Effector memory CD4-positive, alpha-beta T cell (primary cell): ENCODE measurements at places on chromosomes 6 and 20.

- no peak for DNase-seq
Observed at GRCh38 chr6:106534564-106534982, 94.7 kb downstream of the RTN4IP1 start.

DNA sequence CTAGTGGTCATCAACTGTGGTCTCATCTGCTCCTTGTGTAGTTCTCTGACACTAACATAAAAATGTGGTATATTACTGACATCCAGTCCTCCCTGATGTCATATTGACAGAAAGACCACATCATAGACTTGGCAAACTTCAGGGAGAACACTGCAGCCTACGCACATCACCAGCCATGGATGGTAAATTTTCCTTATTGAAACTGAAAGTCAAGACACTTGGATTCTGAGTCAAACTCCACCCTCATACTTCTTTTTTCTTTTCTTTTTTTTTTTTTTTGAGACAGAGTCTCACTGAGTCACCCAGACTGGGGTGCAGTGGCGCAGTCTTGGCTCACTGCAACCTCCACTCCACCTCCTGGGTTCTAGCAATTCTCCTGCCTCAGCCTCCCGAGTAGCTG, 25.4 kb downstream of the NDRG3 start:
- no peak for DNase-seq

GRCh38 chr6:56505512-56506260, 137.0 kb downstream of the DST start:
- no peak for DNase-seq

DNA sequence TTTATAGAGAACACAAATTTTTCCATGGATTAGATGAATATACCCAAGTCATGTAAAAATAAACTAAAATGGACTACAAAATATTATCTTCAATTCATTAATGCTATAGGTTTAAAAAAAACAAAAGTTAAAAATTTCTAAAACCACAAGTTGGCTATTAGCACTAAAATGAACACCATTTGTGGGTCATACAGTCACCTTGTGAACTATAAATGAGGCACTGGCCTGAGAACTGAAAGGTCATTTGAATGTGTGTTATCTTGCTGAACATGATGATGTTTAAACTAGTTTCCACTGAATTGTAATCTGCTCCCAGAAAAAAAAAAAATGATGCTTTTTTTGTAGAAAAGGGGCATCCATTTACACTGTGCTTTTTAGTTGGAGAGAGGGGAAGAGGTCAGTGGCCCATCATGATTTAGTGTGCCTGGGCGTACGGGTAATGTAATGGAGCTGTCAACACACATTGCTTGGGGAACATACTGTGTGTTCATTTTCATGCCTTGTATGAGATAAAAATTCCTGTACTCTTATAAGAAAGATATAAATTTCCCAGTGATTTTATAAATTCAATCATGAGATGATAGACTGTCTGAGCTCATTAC, 96.6 kb upstream of the FKBP1C start:
- DNase-seq, result no peak

GRCh38 chr6:106141441-106142237, 55.5 kb downstream of the PRDM1 start:
- no peak for DNase-seq

DNA sequence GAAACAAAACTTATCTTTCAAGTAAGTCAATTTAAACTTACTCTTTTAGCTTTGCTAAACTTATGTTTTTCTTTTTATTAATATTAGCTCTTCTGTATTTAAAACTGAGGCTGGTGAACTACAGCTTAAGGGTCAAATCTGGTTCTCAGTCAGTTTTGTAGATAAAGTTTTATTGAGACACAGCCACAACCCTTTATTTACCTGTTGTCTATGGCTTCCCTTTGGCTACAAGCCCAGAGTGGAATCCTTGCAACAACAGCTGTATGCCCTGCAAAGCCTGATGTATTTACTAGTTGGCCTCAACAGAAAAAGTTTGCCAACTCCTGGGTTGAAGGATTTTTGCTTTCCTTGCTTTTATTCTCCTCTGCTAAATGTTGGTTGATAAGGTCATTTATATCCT, 491.4 kb upstream of the RNF217 start:
- no peak for DNase-seq

- no peak for DNase-seq
Observed at GRCh38 chr6:80733641-80734040, 627.2 kb downstream of the BCKDHB start.

- no peak for DNase-seq
Observed at GRCh38 chr6:3912361-3913076, 63.3 kb downstream of the FAM50B start.

GRCh38 chr6:134549854-134550253, 231.9 kb upstream of the SGK1 start:
- no peak for DNase-seq

DNA sequence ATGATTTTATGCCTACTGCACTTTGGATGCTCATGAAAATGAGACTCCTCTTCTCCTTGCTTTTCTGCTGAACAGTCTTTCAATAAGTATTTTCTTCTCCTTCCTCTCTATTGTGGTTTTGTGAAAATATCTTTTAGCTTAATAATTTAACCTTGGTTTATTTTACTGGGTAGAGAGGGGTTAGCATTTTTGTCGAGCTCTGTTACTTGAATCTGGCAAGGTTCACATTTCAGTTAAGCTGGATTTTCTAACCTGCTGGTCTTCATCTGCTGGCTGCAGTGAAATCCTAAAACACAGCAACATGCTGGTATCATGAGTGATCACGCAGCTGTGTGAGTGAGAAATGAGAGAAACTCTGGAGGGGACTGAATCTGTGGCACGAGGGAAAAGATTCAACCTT, 222.7 kb upstream of the NOX3 start:
- no peak for DNase-seq

GRCh38 chr6:129393654-129394053, 316.3 kb downstream of the ARHGAP18 start:
- no peak for DNase-seq

DNA sequence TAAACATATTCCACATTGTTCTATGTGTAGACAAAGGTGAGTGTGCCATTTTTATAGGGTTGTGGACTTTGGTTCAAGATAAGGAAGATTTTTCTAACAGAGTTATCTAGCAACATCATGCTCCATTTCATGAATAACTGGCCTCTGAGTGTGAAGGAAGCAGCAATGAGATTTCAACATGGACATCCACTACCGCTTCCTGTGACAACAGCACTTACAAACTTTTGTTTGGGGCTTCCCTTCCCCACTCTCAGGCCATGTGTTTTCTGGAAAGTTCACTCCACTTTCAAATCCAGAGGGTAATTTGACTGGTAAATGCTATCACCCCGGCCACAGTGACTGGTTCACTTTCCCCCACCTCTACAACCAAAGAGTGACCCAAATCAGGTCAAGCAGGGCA, 38.1 kb upstream of the PROKR2 start:
- DNase-seq, result no peak

DNA sequence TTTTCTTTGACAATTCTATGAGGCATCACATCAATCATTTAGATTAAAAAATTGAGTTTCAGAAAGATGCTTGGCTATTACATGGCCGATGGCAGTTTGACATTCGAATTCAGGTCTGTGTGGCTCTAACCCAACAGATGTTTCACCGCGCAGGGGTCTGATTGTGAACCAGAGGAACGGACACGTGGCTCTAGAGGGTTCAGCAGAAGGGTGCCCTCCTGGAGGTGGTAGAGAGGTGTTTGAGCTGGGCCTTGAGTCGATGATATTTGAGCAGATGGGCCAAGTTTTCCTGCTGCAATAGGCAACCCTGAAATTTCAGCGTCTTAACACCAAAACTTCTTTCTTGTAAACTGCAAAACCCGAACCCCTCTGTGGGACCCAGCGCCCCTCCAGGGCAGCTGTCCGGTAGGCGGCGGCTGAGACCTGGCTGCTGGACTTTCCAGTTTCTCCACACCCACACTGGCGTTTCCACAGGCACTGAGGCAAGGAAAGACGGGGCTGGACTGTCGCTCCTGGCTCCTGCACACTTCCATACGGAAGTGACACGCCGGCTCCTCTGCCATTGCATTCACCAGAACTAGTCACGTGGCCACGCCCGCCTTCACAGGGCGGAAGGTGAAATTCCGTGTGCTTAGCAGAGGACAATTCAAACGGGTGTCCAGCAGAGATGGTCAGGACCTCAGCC, 11.3 kb upstream of the AFDN start:
- DNase-seq, result no peak

- no peak for DNase-seq
Observed at GRCh38 chr20:61731363-61732181, 334.1 kb downstream of the TAF4 start.

DNA sequence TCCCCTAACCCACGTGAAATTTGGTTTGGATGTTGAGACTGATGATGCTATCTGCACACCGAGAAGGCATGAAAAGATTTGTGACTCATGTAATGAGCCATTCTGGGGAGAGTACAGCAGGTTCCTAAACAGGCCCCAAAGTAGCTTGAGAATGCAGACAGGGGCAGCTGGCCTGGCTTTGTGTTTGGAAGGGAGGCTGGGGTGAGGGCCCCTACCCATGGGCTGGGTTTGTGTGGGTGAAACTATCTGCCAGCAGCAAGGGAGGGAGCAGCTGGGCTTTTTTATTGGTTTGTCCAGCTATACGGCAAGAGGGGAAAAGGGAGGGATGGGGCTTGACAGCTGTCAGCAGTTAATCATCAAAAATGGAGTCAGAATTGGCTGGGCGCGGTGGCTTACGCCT, 87.0 kb upstream of the RNF24 start:
- DNase-seq, result no peak

DNA sequence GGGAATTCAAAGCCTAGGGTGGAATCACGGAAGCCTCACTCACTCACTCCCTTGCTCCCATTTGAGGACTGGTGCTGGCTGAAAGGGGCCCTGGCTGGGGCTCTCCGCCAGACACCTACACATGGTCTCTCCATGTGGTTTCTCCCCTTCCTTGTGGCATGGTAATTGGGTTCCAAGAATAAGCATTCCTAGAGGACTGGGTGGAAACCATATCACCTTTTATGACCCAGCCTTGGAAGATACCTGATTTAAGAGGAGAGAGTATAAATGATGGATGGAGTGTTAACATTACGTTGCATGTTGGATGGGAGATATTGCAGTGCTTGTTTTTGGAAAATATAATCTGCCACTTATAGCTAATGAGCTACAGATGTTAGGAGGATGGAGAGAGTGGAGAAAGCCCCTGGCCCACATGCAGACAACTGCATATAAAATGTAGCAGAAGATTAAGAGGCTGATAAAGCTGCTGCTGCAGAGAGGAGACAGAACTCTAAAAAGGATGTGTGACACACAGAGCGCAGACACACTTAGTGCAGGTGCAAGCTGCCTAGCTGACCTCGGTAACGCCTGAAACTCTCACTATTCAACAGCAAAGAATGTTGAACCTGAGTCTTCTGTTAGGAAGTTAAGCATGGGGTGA, 23.3 kb upstream of the CDKN1A start:
- no peak for DNase-seq

DNA sequence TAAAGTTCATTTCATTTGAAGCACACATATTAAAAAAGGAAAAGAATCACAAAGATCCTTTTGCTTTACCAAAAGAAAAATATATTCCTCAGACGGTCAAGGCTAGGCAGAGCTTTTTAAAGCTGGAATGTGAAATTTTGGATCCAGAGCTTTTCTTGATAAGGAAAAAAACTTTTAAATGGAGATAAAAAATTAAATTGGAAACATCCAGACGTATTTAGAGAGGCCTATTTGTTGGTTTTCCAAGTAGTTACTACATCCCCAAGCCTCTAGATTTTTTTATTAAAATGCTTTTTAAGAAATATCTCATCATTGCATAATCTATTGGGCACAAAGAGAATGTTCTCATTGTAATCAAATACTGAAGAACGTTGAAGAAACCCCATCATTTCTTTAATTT, 385.7 kb upstream of the CITED2 start:
- no peak for DNase-seq

DNA sequence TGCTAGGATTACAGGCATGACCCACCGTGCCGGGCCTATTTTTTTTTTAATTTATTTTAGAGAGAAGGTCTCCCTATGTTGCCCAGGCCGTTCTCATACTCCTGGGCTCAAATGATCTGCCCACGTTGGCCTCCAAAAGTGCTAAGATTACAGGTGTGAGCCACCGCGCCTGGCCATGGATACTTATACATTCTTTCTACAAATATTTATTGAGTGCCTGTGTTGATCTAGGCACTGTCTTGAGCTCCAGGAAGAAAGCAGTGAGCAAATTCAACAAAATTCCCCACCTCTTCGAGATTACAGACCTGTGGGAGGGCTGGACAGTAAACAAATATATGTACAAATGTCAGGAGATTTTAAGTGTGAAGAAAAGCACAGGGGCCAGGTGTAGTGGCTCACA, 37.9 kb downstream of the MGME1 start:
- DNase-seq, result no peak
